ENCODE measurements at places on chromosomes 5 and 9.

GRCh38 chr9:136403538-136403914 is 3.6 kb upstream of the SNAPC4 start:
- peak; percentile 74 for DNase-seq
- peaks cover 15% of the 10 kb centered on the region for H3K36me3 ChIP-seq
- peaks cover 72% of the 10 kb centered on the region for H3K4me1 ChIP-seq

GRCh38 chr9:132003896-132004295 is 75.8 kb downstream of the MED27 start:
- H3K4me3 ChIP-seq: no peak overlapping the region
- H3K27me3 ChIP-seq: no peaks in the 10 kb centered on the region
- H3K27ac ChIP-seq: no peak overlapping the region
- H3K4me1 ChIP-seq: peaks cover 65% of the 10 kb centered on the region

- no peaks in the 10 kb centered on the region for H3K27me3 ChIP-seq
- DNase-seq: no peak
- H3K4me1 ChIP-seq: peaks cover 13% of the 10 kb centered on the region
- H3K4me3 ChIP-seq: no peak overlapping the region
Measured at GRCh38 chr9:77771171-77771570, 123.0 kb upstream of the GNA14 start.

DNA sequence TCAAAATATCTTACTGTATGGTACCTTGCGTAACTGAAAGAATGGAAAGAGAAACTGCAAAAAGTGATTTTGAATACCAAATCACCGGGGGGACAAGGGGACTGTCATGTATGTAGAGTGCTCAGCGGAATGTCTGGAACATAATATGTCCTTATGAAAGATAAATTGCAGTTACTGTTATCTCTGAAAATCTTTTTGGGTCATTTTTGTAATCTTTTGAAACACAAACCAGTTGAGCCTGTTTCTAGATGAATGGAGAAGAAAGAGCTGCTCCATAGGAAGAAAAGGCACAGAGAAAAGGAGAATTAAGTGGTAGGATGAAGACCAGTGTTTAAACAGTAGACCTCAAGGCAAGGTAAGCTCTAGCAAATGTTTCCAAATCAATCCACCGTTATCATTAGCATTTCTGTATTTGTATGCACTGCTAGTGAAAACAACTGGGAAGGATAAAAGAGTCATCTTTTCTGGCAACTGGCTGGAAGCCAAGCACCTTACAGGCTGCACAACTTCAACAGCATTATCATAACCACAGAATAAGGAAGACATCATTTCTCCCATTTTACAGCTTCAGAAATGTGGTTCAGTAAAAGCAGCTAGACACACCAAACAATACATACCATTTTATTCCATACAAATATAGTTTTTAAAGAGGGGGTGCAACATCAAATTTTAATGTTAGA is 158.5 kb downstream of the TRPM3 start:
- DNase-seq: no peak
- H3K27me3 ChIP-seq: no peaks in the 10 kb centered on the region

DNA sequence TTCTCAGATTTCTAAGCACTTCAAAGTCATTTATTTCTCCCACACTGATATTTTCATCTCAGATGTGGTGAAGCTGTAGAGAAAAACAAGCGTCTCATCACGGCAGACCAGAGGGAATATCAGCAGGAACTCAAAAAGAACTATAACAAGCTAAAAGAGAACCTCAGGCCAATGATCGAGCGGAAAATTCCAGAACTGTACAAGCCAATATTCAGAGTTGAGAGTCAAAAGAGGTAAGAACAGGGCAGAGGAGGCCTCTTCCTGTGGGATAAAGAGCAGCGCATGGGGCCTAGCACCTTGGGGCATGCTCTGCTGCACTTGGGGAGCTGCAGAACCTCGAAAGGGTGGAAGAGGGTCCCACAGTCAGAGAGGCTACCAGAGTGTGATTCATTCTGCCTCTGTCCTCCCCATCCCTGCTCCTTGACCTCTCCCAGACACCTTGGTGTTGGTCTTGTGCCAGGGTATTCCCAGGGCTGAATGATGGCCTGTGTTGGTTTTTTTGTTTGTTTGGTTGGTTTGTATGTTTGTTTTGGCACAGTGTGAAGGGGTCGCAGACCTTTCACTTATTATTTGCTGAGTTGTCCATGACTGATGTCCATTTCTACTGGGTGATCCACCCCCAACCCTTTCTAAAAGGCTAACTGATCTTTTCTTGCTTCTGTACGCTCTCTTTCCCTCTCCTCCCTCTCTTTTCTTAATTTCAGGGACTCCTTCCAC is 248.9 kb downstream of the DOCK8 start:
- no peaks in the 10 kb centered on the region for H3K27me3 ChIP-seq
- H3K36me3 ChIP-seq: peaks cover 5% of the 10 kb centered on the region
- peaks cover 17% of the 10 kb centered on the region for H3K4me1 ChIP-seq
- no peak overlapping the region for H3K27ac ChIP-seq
- no peak for DNase-seq

GRCh38 chr5:99308131-99308530 is 379.3 kb upstream of the CHD1 start:
- H3K4me3 ChIP-seq: no peak overlapping the region
- H3K27ac ChIP-seq: no peak overlapping the region
- H3K4me1 ChIP-seq: no peaks in the 10 kb centered on the region

DNA sequence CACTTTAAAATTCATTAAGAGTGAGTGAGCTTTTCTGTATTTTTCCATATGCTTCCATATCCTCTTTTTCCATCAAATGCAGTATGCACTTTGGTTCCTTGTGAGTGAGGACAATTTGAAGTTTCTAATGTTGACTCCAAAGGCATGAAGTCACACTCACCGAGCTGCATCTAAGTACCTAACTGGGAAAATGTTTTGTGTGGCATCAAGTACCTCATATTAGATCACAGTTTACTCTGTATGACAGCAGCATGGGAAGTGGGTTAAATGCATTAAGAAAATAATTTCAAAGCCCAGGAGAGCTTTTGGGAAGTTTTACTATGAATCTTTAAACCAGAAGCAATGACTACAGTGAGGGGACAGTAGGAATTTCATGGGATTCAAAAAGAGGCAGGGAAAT is 207.0 kb downstream of the EFNA5 start:
- no peak for DNase-seq
- no peak overlapping the region for H3K27ac ChIP-seq
- no peaks in the 10 kb centered on the region for H3K36me3 ChIP-seq
- H3K4me3 ChIP-seq: no peak overlapping the region

- H3K27me3 ChIP-seq: peaks cover 30% of the 10 kb centered on the region
- H3K36me3 ChIP-seq: no peaks in the 10 kb centered on the region
- H3K27ac ChIP-seq: no peak overlapping the region
- H3K4me1 ChIP-seq: no peaks in the 10 kb centered on the region
- DNase-seq: peak; percentile 56
Measured at GRCh38 chr5:171484460-171484899, 65.0 kb downstream of the FGF18 start.

- H3K4me3 ChIP-seq: no peak overlapping the region
- H3K4me1 ChIP-seq: peaks cover 9% of the 10 kb centered on the region
- no peak overlapping the region for H3K27ac ChIP-seq
- no peak for DNase-seq
- H3K36me3 ChIP-seq: no peaks in the 10 kb centered on the region
Measured at GRCh38 chr5:176420972-176421544, 4.7 kb upstream of the CLTB start.

DNA sequence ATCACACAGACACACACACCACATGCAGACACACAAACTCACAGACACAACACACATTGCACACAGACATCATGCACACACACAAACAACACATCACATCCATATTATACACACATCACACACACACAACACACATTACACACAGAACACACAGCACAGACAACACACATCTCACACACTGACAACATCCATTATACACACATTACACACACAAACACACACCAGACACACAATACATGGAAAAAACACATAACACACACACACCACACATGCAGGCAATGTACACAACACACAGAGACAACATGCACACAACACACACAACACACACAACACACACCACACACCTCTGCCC is 4.8 kb upstream of the CCDC187 start:
- H3K4me3 ChIP-seq: no peak overlapping the region
- H3K36me3 ChIP-seq: no peaks in the 10 kb centered on the region
- H3K4me1 ChIP-seq: no peaks in the 10 kb centered on the region
- H3K27ac ChIP-seq: no peak overlapping the region
- no peak for DNase-seq

- H3K27me3 ChIP-seq: no peaks in the 10 kb centered on the region
- no peak overlapping the region for H3K4me3 ChIP-seq
- no peak for DNase-seq
- H3K27ac ChIP-seq: no peak overlapping the region
- H3K36me3 ChIP-seq: no peaks in the 10 kb centered on the region
- H3K4me1 ChIP-seq: no peaks in the 10 kb centered on the region
Measured at GRCh38 chr9:92506184-92506857, 24.0 kb upstream of the ASPN start.

DNA sequence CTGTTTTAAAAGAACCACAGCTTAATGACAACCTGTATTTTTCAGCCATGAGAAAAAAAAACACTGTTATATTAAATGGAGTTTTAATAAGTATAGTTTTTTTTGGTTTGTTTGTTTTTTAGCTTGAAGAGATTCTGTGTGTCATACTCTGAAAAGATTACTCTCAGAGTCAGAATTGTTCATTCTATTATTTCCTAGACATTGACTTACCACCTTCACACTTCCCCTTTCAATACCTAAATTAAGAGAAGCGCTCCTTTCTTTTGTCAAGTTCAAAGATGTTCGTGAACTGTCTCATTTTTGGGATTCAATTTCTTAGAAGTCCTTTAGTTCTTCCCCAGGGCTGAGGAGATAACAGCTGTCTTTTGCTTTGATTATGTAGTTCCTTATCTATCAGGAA is 1201.6 kb upstream of the NUDT12 start:
- DNase-seq: no peak
- no peak overlapping the region for H3K27ac ChIP-seq
- H3K4me1 ChIP-seq: no peaks in the 10 kb centered on the region
- H3K36me3 ChIP-seq: no peaks in the 10 kb centered on the region

DNA sequence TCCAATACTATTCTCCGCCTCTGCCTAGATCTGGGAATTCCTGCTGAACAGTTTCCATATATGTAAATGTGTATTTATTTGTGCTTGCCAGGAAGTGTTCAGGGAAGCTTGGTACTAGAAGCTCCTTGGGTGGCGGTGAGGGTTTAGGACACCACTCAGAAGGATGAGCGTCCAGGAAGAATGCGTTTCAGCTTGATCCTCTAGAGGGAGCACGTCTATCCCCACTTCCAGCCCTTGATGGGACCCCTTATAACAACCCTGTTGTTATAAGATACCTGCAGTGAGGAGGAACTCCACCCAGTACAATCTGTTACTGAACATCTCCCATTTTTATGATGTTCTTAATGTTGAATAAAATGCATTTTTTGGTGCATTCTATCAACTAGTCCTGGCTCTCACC is 88.9 kb downstream of the CYFIP2 start:
- H3K36me3 ChIP-seq: peaks cover 25% of the 10 kb centered on the region
- H3K27ac ChIP-seq: peak overlapping the region; percentile 40
- H3K4me3 ChIP-seq: no peak overlapping the region
- H3K27me3 ChIP-seq: no peaks in the 10 kb centered on the region
- DNase-seq: no peak
- peaks cover 70% of the 10 kb centered on the region for H3K4me1 ChIP-seq

DNA sequence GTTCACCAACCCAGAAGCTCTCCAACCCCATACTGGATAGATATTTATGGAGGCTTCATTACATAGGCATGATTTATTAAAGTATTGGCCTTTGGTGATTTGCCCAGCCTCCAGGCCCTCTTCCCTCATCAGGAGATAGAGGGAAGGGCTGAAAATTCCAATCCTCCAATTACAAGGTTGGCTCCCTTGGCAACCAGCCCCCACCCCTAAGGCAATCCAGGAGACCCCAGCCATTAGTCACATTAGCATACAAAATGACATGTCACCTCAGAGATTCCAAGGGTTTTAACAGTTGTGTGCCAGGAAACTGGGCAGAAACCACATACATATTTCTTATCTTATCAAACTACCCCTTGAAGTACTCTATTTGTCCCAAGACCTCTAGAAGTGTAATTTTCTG is 210.0 kb downstream of the HINT1 start:
- H3K4me1 ChIP-seq: no peaks in the 10 kb centered on the region
- DNase-seq: no peak
- no peaks in the 10 kb centered on the region for H3K36me3 ChIP-seq
- no peaks in the 10 kb centered on the region for H3K27me3 ChIP-seq
- no peak overlapping the region for H3K4me3 ChIP-seq

- no peak overlapping the region for H3K4me3 ChIP-seq
- peak; percentile 30 for DNase-seq
- no peaks in the 10 kb centered on the region for H3K4me1 ChIP-seq
Measured at GRCh38 chr9:34413231-34413852, 36.6 kb upstream of the MYORG start.

GRCh38 chr9:33229359-33230114 is 10.4 kb upstream of the SPINK4 start:
- H3K4me3 ChIP-seq: no peak overlapping the region
- DNase-seq: no peak

GRCh38 chr5:139222346-139222745 is 24.2 kb upstream of the SIL1 start:
- peaks cover 6% of the 10 kb centered on the region for H3K27me3 ChIP-seq
- H3K36me3 ChIP-seq: no peaks in the 10 kb centered on the region
- H3K27ac ChIP-seq: no peak overlapping the region

DNA sequence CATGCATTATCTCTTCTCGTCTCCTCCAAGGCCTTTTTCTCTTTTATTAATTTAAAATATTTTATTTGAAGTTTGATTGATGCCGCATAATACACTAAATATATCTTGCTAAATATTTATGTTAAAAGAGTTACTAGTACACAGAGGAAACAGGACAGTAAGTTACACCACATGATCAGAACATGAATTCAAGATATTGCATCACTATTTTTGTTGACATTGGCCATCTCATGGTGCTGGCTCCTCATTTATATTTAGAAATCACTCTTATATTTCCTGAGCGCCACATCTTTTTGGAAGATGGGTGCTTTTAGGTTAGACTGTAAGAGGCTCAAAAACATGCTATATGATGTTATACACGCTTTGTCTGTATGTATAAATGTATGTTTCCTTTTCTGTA is 23.0 kb downstream of the SPEF2 start:
- no peaks in the 10 kb centered on the region for H3K4me1 ChIP-seq
- DNase-seq: no peak

DNA sequence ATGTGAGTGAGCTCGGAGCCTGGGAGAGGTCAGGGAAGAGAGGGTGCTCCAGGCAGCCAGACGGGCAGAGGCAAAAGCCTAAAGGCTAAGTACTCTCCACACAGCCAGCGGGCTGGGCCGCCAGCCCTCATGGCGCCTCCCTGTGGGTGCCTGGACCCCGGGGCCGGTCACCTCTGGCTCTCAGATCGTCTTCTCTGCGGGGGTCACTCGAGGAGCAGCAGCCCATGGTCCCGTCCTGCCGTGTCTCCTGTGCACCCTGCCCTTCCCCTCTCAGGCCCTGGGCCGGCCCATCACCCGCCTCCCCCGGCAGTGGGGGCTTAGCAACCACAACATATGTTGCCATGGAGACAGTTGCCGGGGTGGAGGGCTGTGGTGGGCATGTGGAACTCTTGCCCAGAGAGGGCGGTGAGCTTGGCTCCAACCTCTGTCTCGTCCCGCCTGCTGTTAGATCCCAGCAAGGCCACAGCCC is 4.2 kb downstream of the AK1 start:
- H3K4me3 ChIP-seq: no peak overlapping the region
- H3K4me1 ChIP-seq: no peaks in the 10 kb centered on the region
- DNase-seq: no peak
- no peaks in the 10 kb centered on the region for H3K36me3 ChIP-seq

GRCh38 chr5:90475436-90475980 is 844 bp downstream of the POLR3G start:
- H3K4me1 ChIP-seq: peaks cover 48% of the 10 kb centered on the region
- H3K27me3 ChIP-seq: no peaks in the 10 kb centered on the region
- no peak overlapping the region for H3K27ac ChIP-seq
- H3K4me3 ChIP-seq: peak overlapping the region; percentile 95

GRCh38 chr5:106171708-106172107 is 1499.0 kb downstream of the EFNA5 start:
- peaks cover 7% of the 10 kb centered on the region for H3K36me3 ChIP-seq
- H3K27ac ChIP-seq: no peak overlapping the region
